ENCODE measurements at places on chromosomes 2 and 18.

DNA sequence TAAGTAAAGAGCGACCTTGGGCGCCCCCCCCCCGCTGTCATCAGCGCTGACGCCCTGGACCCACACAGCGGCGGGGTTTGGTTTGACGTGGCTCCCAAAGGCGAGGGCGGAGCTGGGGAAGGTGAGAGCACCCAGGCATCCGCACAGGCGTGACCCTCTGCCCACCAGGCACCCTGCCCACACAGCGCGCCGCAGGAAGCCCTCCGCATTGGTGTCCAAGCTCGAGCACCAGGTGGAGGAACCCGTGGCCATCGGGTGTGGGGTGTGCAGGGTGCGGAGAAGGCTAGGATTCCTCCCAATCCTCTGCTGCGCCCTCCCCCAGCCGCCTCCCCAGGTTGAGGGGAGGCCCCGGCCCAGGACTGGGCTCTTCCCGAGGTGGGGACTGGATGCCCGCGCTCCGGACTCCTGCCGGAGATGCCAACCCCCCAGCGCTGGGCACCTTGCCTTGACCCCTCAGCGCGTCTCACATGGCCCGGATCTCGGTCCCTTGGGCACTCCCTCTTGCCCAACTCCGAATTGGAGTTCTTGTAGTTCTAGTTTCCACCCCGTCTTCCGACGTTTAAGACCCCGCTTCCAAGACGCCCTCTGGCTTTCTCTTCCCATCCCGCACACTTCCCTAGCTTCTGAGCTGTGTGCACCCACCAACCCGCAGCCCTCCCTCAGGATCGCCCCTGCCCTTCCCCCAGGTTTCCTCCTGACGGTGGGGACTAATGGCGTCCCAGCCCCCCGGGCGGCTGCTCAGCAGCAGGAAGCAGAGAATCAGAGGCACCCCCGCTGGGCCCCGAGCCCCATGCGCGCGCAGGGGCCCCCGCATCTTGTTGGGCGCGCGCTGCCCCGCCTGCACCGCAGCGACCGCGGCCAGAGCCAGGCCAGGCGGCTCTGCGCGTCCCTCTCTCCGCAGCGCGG is 25.9 kb upstream of the RESP18 start:
- DNase-seq: no peak

GRCh38 chr18:2123077-2123476 is 448.2 kb downstream of the METTL4 start:
- DNase-seq: no peak

GRCh38 chr2:239834143-239834542 is 191.0 kb downstream of the NDUFA10 start:
- no peak for DNase-seq

- DNase-seq: no peak
Measured at GRCh38 chr2:218680061-218680460, 8.2 kb downstream of the STK36 start.

- DNase-seq: no peak
Measured at GRCh38 chr2:220144411-220144810, 517.0 kb downstream of the SLC4A3 start.

DNA sequence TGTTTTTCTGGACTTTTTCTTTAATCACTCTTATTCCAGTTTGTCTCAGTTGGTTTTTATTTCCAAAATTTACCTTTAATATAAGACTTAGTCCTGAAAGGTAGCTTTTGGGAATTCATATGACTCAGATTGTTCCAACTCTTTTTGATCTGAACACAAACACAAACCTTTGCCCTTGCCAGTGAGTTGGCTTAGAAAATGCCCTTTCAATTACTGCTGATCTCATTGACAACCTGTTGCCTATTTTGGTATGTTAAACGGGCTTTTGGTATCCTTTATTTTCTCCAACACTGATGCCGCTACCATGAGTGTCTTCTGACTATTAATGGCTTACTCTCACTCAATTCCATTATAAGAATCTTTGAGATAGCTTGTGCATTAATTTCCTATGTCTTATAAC is 143.4 kb downstream of the GULP1 start:
- DNase-seq: no peak

- DNase-seq: no peak
Measured at GRCh38 chr2:177169810-177170514, 42.6 kb upstream of the HNRNPA3 start.

GRCh38 chr2:219282375-219282774 is 3.2 kb downstream of the DNAJB2 start:
- no peak for DNase-seq

- DNase-seq: no peak
Measured at GRCh38 chr2:208015475-208015874, 9.9 kb downstream of the PLEKHM3 start.

DNA sequence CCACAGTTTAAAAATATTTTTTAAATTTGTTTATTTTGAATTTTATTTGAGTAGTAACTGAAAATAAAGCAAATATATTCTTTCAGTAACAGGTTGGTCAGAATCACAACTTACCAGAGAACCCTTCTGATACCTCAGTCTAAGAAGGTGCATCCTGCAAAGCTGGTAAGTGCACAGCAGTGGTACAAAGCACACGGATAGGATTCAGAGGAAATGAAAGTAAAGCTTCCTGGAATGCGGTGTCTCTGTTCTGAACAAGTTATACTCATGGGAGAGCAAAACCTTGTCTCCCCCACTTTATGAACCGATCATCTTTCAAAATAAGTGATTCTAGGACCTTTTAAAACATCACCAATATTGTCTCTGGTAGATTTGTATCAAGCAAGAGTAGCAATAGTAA is 398.3 kb downstream of the TMX3 start:
- DNase-seq: no peak

DNA sequence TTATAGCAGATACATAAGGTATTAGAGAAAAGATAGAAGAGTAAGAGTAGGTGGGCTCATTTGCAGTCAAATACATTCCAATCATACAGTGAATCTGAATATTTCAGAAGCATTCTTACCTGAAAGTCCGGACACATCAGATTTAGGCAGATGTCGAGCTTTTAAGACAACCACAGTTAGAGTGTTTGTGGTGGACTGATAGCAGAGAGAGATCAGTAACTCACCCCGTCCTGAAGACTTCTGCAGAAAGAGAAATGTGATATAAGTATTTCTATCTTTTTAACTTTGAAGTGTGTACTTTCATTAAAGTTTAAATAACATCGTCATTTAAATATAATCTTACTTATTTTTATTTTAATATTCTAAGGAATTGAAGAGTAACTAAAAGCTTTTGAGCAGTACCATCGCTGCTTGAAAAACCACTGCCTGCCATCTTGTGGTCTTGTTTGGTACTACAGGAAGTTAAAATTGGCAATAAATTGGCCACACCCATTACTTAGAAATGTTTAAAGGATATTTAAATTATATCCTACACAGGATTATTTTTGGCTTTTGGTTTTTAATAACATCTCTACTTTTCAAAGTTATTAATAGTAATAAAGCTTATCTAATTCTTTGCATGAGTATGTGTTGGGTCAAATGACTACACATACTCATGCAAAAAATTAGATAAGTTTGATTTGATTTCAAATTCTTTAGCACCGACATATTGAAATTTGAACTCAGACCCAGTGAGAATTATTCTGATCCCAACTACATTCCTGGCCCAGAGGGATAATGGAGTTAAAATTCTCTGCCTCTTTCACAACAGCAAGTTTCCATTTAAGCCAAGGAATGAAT is 5.5 kb downstream of the SYT4 start:
- no peak for DNase-seq

DNA sequence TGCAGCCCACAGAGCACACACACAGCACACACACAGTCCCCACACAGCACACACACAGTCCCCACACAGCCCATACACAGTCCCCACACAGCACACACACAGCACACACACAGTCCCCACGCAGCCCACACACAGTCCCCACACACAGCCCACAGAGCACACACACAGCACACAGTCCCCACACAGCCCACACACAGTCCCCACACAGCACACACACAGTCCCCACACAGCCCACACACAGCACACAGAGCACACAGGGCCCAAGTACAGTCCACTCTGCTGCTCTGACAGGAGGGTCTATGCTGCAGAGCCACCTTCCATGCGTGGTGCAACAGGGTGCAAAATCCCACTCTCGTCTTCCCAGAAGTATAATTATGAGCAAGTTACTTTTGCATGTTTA is 240.5 kb upstream of the SALL3 start:
- no peak for DNase-seq

GRCh38 chr2:240351826-240352426 is 83.5 kb upstream of the GPC1 start:
- no peak for DNase-seq

All from right forelimb (tissue), 1 donor.